ENCODE measurements at places on chromosomes 3 and 15.

GRCh38 chr3:195900436-195901355, 7.7 kb downstream of the TNK2 start:
- DNase-seq = peak; percentile 92

GRCh38 chr15:95170561-95171380, 939.4 kb downstream of the MCTP2 start:
- peak; percentile 7 for DNase-seq

DNA sequence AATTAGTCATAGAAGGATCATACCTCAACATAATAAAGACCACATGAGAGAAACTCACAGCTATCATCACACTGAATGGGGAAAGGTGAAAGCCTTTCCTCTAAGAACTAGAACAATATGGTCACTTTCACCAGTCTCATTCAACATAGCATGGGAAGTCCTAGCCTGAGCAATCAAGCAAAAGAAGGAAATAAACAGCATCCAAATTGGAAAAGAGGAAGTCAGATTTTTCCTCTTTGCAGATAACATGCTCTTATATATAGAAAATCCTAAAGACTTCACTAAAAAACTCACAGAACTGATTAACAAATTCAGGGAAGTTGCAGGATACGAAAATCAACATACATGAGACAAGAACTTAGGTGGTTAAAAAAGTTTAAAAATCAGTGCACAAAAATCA, 24.7 kb downstream of the MAP3K13 start:
- DNase-seq = no peak

GRCh38 chr15:90478846-90479481, 50.8 kb upstream of the CRTC3 start:
- DNase-seq = no peak

- no peak for DNase-seq
Observed at GRCh38 chr3:193660171-193660570, 67.2 kb downstream of the OPA1 start.

DNA sequence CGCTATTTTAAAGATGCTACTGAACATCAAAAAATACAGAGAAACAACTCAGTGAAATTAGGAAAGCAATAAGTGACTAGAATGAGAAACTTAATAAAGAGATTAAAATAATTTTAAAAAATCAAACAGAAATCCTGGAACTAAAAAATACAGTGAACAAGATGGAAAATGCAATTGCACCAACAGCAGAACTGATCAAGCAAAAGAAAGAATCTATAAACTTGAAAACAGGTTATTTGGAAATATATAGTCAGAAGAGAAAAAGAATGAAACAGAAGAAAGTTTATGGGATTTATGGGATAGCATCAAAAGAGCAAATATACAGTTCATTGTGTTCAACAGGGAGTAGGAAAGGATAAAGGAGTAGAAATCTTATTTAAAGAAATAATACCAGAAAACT, 53.3 kb downstream of the MEX3B start:
- no peak for DNase-seq

DNA sequence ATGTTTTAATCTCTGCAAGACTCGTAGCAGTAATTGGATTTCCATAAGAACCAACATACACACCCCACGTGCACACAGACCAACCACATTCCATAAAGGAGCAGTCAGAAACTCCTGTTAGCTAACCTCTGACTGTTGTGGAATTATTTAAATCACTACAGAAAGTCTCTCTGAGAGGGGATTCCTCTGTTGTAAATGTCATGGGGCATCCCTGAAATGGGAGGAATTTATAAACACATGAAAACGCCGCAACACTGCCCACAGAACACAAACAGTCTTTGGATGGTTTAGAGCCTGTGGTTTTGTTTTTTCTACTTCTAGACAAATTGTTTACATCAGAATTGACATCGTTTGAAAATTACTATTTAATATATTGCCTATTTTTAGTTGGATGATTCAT, 740.1 kb upstream of the GRM7 start:
- no peak for DNase-seq

- DNase-seq = no peak
Observed at GRCh38 chr15:40870716-40871115, 3.3 kb downstream of the RHOV start.

DNA sequence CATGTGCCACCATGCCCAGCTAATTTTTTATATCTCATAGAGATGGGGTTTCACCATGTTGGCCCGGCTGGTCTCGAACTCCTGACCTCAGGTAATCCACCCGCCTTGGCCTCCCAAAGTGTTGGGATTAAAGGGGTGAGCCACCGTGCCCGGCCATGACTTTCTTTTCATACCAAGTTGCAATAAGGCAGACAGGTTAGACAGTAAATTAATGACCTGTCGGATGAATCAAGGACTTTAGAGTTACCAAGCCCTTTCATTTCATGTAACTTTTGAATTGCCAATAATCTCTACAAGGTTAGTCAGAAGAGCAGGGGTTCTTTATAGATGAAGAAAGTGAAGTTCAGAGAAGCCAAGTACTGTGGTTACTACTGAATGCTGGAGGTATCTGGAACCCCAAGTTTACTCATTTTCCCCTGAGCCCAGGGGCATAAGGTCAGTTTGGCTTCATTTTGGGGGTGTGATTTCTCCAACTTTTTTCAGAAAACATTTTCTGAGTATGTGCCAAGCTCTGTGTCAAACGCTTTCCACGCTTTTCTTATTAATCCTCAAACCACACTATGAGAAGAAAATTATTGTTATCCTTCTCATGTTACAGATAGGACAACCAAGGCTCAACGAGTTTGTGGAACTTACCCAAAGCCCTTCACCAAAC, 11.9 kb downstream of the PRICKLE2 start:
- no peak for DNase-seq

DNA sequence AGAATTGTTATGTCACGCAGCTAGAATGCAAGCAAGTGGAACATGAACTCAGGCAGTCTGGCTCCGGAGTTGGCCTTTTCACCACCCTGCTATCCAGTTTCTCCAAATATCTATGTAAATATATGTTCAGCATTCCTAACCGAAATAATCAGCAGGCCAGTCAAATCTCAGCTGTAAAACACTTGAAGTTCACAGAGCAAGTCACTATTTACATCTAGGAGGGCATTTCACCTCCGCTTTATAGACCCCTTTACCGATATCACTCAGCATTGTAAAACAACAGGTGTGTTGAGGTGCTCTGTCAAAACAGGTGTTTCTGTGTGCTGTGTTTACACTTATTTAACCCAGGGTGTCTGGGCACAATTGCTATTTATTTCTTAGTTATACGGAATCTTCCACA, 12.2 kb upstream of the HES1 start:
- no peak for DNase-seq

GRCh38 chr3:57173687-57174086, 8.5 kb upstream of the IL17RD start:
- DNase-seq = no peak

DNA sequence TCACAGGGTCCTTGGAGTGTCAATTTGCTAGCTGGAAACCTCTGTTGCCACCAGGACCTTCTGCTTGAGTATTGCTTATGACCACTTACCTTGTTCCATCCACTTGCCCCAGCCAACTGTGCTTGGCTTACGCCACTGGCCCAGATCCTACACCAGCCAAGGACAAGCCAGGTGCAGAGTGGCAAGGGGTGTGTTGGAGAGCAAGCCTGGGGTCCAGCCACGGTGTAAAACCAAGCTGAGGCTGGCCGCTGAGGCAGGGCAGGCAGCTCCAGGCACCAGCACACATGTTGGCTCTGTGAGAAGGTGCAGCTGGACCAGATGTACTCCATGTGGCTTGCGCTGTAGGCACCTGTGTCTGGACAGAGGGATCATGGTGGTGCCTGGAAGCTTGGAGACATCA, 248.2 kb downstream of the UNC13C start:
- no peak for DNase-seq

DNA sequence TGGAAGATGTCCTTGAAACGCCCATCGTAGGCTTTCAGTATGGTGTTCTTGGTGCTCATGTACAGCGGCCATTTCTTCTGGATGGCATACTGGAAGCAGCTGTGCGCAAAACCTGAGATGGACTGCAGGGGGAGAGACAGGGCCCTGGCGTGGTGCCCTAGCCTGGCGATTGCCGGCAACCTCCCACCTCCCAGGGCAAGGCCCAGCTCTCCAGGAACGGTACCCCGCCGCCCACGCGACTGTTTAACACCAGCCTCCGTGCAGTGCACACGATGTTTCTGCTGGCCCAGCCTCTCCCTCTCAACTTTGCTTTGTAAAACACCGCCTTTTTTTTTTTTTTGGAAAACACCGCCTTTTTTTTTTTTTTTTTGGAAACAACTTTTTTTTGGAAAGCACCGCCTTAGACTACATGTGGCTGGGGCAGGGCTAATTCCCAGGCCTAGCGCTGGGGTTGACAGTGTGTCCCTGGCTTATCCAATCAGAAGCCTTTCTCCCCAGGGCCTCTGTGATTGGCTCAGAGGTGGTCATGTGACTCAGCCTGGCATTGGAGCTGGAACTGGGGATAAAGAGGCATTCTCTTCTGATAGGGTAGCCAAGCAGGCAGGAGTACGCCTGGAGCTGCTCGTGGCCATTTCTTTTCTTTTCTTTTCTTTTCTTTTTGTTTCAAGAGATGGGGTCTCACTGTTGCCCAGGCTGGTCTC, 14.7 kb downstream of the IDH2 start:
- DNase-seq = peak; percentile 55

GRCh38 chr15:56244038-56244810, 545 bp upstream of the RFX7 start:
- DNase-seq = peak; percentile 50

DNA sequence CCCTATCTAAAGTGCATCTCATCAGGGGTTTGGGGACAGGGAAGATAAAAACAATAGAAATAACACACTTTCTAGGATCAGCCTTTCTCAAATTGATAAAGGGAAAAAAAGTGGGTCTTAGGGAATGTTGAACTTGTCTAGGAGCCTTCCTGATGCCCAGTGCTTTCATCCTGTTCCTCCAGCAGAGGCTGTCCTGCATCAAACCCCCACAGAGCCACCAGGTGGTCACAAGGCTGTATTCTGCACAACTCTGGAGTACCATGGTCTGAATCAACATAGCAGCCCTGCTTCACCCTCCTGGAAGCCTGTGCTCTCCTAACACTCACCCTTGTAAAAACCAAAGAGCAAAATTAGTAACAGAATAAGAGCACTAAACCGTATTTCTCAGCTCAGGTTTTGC, 118.5 kb upstream of the SLC25A36 start:
- no peak for DNase-seq

GRCh38 chr15:75362642-75363249, 5.7 kb downstream of the MAN2C1 start:
- peak; percentile 37 for DNase-seq

GRCh38 chr15:94324835-94325767, 93.7 kb downstream of the MCTP2 start:
- DNase-seq = no peak

GRCh38 chr3:71647751-71648150, 64.2 kb upstream of the FOXP1 start:
- DNase-seq = no peak

GRCh38 chr15:100059094-100059493, 282.7 kb downstream of the ADAMTS17 start:
- DNase-seq = no peak

- no peak for DNase-seq
Observed at GRCh38 chr3:29312395-29312794, 31.5 kb downstream of the RBMS3 start.

DNA sequence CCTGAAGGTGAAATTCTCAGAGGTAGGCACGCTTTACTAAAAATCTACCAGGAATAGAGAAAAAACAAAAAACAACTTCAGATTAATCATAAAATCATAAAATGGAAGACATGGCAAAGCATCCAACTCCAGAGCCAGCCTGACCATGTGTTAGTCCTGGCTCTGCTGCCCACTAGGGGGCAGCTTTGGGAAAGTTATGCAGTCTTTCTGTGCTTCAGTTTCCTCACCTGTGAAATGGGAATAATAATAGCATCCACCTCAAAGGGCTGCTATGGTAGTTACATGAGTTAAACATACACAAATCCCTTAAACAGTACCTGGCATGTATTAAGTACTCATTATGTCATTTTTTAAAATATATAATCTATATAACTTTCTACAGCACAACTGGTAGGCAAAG, 52.3 kb downstream of the WNT5A start:
- DNase-seq = peak; percentile 38

DNA sequence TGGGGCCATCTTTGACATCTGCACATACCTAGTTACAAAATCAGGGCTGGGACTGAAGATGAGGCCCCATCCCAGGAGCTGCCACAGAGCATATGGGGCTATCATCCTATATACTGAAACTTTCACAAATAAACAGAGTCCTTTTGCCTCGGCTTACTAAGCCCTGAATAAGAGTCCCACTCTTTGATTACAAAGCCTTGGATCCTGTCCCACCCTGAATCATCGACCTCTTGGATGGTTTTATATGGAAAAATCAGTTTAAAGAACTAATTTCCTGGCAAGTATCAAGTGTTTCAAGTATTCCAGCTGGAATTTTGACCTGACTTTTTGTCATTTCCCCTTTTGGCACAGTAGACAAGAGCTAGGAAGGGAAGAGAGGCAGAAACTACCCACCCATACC, 331.3 kb upstream of the FRG2C start:
- no peak for DNase-seq

GRCh38 chr3:42655331-42655888, 1.9 kb downstream of the ZBTB47 start:
- no peak for DNase-seq

DNA sequence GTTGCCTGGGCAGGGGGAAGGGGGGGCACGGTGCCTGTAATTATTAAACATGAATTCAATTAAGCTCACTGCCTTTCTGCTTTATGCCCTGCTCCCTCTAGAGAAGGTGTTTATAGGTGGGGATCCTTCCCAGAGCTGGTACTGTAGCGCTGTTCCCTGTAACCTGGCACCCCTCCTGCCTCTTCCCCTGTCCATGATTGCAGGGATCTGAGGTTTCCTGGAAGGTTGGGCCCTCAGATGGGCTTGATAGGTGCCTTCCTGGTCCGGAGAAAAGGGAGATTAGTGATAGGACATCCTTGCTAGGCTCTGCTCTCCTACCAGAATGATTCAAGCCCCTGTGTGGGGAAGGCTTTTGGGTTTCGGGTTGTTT, 2.1 kb upstream of the FAM131A start:
- no peak for DNase-seq

DNA sequence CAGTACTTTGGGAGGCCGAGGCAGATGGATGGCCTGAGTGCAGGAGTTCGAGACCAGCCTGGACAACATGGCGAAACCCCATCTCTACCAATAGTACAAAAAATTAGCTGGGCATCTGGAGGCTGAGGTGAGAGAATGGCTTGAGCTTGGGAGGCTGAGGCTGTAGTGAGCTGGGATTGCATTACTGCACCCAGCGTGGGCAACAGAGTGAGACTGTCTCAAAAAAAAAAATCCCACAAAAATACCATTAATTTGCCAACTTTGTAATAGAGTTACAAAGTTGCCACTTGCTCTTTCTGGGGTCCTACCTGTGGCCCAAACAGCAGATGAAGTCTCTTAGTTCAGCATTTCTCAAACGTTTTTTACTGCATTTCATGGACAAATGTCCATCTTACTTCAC, 6.0 kb upstream of the TFRC start:
- no peak for DNase-seq

DNA sequence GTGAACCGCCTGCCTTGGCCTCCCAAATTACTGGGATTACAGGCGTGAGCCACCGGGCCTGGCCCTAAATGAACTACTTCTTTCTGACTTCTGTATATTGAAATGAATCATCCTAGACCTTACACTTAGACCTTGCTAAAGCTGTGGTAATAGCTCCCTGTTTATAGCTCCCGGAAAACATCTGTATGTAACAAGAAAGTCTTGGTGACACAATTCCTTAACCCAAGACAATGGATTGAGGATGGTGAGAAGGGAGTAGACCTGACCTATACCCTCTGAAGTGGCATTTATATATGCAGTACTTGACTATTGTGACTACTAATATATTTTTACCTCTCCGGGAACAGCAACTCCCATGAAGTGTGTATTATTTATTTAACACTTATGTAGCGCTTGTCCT, 48.0 kb upstream of the TBL1XR1 start:
- no peak for DNase-seq

GRCh38 chr15:56994280-56994679, 75.8 kb downstream of the TCF12 start:
- no peak for DNase-seq
